Cerebellar nuclear complex (tissue), 1 donor: ENCODE measurements at places on chromosomes 5 and 9.

- DNase-seq = no peak
Observed at GRCh38 chr5:149017636-149018035, 45.2 kb downstream of the SH3TC2 start.

DNA sequence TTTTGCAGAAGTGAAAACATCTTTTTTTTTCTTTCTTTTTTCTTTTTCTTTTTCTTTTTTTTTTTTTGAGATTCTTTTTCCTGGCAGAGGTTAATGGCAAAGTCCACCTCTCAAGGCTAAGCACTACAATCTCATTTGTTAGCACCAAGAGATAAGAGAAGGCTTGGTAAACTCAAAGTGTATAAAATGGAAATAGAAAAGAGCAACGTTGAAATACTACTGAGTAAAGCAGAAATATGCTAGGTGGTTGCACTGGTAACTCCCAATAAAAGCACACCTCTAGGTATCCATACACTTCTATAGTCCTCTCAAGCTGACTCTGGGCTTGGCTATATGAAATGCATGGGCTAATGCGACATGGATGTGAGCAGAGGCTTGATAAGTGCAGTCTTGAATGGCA lies 188.9 kb downstream of the RAB3C start:
- no peak for DNase-seq

DNA sequence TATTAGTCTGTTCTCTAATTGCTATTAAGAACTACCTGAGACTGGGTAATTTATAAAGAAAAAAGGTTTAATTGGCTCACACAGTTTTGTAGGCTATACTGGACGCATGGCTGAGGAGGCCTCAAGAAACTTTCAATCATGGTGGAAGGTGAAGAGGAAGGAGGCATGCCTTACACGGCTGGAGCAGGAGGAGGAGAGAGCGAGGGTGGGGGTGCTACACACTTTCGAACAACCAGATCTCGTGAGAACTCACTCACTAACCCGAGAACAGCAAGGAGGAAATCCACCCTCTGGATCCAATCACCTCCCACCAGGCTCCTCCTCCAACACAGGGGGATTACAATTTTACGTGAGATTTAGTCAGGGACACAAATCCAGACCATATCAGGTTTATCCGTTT lies 90.0 kb downstream of the RMI1 start:
- DNase-seq = no peak

DNA sequence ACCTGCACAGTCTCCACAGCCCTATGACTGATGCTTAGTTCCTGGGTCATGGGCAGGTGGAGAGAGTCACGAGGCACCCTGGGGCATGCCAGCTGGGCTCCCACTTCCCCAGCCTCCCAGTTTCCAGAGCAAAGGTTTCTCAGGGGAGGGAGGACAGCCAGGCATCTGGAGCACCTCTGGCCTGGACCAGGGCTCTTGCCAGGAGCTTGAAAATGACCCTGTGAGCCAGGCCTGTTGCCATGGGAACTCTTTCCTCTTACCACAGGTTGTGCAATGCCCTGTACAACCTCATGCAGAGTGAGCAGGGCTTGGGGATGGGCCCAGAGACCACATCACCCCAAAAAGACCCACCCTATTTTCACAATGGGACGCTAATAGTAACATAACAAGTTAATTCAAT lies 113.1 kb downstream of the PSD2 start:
- no peak for DNase-seq

- DNase-seq = no peak
Observed at GRCh38 chr5:112787261-112787660, 49.6 kb downstream of the APC start.

DNA sequence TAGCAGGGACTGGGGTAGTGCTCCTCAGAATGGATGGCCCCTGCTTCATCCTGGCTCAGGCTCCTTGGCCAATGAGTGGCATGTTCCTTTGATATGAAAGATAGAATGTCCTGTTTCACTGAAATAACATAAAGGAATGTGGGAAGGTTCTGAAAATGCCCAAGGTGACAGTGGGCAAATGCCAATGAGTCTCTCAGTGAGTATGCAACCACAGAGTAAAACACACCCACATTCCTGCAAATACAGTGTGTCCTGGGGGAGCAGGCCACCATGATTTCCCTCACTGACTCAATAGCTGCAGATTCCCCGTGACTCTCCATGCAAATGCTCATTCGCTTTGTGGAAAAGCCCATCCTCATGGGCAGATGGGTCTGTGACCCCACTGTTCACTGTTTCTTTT lies 36.4 kb downstream of the ZNF366 start:
- DNase-seq = no peak

GRCh38 chr9:19162956-19163355 lies 35.7 kb upstream of the PLIN2 start:
- DNase-seq = no peak

GRCh38 chr9:114097613-114098020 lies 1.5 kb downstream of the KIF12 start:
- no peak for DNase-seq
